AML-193 (cell line): ENCODE measurements at places on chromosomes 2 and 18.

GRCh38 chr2:72137498-72138010 is 10.1 kb downstream of the CYP26B1 start:
- DNase-seq = no peak

GRCh38 chr2:46704593-46704992 is 211.0 kb downstream of the MCFD2 start:
- DNase-seq = no peak

DNA sequence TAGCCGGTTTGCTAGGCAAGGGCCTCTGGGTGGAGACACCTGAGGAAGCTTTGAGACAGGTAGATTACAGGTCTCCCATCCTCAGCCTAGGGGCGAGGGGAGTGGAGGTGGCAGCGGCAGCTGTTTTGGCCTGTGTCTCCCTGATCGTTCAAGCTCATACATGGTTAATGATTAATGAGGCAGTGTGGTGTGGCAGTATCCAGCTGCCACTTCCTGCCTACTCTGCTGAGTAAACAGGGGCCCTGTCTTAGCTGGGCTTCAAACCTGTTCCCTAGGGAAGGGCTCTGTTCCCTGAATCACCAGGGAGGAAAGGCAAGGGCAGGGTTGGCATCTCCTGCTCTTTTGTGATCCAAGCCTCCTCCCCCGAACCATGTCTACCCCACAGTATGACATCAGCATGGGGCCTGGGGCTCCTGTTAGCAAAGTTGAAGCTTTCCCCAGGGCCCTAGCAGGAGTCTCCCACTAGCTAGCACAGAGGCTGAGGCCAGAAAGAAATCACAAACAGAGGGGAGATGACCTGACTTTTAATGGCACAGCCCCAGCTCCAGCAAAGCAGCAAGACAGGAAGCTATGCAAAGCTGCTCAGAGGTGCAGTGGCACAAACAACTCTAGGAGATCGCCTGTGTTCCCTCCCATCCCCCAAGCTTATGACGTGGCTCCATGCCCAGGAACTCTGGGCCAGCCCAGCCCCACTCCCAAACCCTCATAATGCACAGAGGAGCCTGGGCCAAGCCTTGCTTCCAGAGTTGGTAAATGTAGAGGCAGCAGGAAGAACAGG is 3.7 kb upstream of the TUBA4B start:
- peak; percentile 84 for DNase-seq

- no peak for DNase-seq
Observed at GRCh38 chr18:7319161-7319560, 88.3 kb downstream of the LRRC30 start.

- DNase-seq = no peak
Observed at GRCh38 chr18:70194227-70194890, 11.1 kb downstream of the RTTN start.

DNA sequence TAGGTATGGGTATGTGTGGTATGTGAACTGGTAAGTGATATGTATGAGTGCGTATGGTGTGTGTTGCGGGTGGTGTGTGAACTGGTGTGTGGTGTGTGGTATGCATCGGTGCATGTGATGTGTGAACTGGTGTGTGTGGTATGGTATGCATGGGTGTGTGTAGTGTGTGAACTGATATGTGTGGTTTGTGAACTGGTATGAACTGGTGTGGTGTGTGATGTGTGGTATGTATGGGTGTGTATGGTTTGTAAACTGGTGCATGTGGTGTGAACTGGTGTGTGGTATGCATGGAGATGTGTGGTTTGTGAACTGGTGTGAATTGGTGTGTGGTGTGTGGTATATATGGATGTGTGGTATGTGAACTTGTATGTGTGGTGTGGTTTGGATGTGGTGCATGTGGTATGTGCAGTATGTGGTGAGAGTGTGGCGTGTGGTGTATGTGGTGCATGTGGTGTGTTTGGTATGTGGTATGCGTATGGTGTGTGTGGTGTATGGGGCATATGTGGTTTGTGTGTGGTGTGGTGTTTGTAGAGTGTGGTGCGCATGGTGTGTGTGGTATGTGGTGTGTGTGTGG is 208.9 kb upstream of the TNP1 start:
- no peak for DNase-seq

GRCh38 chr2:237027712-237028029 is 58.0 kb upstream of the COPS8 start:
- no peak for DNase-seq

DNA sequence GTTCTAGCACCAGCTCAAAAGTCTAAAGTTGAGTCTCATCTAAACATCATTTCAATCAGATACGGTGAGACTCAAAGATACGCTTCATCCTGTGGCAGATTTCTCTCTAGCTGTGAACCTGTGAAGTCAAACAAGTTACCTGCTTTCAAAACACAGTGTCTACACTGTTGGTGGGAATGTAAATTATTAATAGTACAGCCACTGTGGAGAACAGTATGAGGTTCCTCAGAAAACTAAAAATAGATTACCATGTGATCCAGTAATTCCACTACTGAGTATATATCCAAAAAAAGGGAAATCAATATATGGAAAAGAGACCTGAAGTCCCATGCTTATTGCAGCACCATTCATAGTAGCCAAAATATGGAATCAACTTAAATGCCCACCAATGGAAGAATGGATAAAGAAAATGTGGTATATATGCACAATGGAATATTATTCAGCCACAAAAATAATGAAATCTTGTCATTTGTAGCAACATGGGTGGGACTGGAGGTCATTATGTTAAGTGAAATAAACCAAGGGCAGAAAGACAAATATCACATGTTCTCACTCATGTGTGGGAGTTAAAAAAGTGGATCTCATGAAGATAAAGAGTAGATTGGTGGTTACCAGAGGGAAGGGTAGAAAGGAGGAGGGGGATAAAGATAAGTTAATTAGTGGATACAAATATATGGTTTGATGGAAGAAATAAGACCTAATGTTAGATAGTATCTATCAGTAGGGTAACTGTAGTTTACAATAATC is 11.7 kb downstream of the UBR3 start:
- DNase-seq = no peak

DNA sequence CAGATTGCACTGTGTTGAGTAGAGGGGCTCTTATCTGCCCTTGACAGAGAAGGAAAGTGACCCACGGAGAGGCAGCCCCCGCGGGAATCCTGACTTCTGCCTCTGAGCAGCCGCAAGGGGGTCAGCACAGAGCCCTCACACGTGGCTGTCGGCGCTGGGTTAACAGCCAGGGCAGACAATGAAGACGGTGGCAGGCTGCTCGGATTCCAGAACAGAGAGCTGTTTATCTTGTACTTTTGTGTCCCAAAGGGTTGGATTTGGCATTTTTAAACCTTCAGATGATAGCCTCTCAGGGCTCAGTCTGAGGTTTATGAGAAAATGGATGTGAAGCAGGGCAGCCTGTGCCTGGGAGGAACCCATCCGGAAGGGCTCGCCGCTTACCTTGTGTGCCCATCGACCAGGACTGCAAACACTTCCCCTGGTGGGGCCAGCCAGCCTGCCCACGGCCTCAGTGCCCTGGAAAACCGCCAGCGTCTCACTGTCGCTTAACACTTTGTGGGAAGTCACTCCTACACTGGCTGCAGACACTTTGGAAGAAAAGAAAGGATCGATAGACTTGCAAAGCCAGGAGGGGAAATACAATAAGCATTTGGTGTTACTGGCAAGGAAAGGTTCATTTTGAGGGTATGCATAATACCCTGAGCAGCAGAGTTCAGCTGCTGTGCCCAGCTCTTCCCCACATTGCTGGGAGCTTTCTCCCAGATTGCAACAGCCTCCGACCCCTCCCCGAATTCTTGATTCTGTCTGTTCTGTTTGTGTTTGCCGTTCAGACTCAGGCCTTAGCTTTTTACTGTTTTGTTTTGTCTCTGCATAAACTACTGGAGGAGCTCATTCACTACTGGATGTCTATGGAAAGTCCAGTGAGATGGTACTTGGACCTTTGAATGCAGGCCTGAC is 325.3 kb upstream of the MYT1L start:
- DNase-seq = no peak

- DNase-seq = no peak
Observed at GRCh38 chr2:218962859-218963492, 3.5 kb downstream of the CDK5R2 start.

DNA sequence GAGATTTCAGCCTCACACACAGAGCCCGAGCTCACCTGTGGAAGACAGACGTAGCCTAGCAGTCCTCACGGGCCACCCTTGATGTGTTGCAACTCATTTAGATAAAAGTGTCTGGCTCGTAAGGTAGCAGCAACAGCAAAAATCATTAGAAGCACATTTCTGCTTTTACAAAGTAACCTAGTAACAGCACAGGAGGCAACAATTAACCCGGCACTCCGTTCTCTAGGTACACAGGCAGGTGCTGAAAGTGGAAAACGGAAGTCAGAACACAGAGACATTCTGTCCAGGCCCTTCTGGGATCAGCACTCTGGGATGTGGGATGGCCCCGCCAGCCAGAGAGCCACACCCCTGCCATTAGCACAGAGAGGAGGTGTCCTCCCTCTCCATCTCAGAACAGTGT is 99.3 kb downstream of the KLHL29 start:
- no peak for DNase-seq

DNA sequence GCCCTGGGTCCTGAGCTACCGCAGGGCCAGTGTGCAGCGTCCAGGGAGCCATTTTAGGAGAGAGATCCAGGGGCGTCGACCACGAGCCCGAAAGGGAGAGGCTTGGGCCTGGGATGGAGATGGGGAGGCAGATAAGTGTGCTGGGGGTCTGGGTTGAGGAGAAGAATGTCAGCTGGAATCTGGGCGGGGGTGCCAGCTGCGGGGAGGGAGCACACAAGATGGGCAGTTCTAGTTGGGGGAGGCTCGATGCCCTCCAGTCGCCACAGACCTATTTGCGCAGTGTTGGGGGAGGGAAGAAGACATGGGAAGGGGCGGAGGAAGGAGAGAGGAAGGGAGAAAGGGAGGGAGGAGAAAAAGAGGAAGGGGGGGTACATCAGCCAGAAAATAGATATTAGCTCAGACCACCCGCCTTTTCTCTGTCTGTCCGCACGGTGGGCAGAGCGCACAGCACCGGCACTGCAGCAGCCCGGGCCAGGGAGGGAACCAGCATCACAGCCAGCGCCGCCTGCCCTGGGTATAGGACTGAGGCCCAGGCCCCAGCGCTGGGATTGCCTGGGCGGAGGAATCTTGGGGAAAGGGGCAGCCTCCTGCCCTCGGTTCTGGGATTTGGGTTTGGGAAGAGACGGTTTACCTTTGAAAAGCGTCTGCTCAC is 1.9 kb upstream of the HOXD11 start:
- DNase-seq = no peak

DNA sequence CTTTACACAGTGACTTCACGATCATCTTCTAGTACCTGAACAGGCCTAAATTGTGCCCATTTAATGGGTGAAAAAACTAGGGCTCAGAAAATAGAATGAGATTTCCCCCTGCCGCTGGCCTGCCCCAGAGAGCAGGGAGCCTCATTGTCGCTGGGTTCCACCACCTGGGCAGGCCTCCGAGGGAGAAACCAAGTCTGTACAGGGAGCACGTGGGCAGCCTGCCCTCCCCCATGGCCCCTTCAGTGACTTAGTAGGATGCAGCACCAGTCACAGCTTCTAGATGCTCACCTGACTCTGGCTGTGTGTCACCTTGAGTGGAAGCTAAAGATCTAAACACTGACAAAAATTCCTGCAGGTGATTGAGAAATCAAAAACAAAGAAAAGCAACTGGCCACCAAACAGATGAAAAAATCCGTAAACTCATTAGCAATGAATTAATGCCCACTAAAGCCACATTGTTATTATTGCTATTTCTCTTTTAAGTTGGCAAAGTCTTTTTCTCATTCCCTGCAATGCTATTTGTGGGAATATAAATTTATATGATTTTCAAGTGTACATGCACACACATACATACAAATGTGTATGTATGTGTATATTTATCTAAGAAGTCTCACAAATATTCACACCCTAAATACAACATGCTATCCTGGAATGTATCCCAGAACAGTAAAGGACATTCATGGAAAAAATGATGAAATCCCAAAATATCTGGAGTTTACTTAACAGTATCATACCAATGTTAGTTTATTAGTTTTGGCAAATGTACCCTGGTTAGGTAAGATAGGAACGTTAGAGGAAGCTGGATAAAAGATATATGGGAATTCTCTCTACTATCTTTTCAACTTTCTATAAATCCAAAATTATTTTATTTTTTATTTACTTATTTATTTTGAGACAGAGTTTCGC is 18.7 kb upstream of the ASPRV1 start:
- DNase-seq = no peak

DNA sequence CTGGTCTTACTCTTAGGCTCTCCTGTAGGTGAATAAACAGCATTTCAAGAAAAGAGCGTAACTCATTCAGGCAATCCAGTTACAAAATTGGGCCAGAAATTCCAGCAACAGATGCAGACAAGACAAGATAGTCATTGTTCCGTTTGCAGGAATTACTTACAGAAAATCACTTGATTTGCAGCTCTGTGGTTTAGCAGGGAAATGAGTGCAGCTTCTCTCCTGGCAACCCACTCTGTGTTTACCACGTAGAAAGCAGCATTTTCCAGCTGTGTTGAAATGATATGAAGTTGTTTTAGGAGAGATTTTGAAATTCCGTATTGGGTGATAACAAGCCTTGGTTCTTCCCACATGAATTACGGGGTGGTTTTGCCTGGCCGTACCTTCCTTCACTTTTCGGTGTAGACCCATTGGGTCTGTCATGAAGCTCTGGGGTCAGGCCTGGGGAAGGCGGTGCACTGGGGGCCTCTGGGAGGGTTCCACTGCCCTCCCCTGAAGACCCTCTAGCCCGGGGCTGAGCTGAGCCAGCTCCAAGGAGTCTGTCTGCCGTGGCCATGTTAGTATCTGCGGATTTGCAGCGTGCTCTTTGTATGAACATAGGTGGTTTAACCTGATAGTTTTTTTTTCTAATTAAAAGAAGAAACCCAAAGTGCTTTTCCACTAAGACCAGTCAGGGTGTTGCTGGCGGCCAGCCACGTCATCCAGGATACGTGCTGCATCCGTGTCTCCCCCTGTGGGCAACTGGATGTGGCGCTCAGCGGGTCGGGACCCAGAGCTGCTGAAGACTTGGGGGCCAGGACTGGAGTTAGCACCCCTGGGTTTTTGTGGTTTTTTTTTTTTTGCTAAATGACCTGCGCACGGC is 58.9 kb upstream of the KCNG2 start:
- no peak for DNase-seq

- no peak for DNase-seq
Observed at GRCh38 chr2:128625421-128625820, 306.8 kb upstream of the HS6ST1 start.

DNA sequence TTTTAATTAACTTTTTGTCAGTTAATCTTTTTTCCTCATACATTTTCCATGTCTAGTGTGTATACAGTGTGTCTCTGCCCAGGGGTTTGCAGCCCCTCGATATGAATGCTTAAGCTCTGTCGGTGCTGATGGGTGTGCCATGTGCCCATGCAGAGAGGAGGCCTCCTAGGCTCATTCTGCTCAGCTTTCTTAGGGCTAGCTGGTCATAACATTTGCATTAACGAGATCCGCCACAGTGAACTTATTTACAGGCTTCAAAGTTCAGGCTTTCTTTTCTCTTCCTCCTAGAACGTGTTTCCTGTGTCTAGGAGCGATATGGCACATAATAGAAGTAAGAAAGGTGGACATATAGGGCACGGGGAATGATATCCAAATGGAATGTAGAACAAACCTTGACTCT is 783.3 kb downstream of the PLCL1 start:
- DNase-seq = no peak

DNA sequence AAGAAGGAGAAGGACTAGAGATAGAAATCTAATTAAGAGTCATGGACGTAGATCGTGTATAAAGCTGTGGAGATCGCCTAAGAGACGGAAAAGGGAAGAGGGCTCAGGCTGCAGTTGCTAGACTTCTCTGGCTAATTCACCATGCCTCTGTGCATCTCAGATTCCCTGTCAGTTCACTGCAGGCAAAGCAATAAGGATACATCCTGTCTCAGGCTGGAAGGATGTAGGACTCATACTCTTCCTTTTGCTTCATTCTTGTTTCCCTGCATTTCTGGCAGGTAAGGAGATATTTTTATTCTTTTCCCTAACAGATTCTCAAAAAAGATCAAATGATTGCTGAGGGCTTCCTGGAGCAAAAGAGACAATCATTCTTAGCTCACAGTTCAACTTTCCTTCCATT is 112.5 kb downstream of the AP1S3 start:
- no peak for DNase-seq
